ENCODE measurements at places on chromosomes 2 and 18. TPM values are rescaled to one million over a fixed set of nuclear protein-coding genes. Genes with fewer than 3 reads are reported as not detected.
A peak's percentile ranks its signal among the peaks of the same experiment; 100 is the strongest.

ALLC gene
- polyA plus RNA-seq = not detected

DYNAP gene
- 0.13 TPM for polyA plus RNA-seq

TMEM247 gene
- polyA plus RNA-seq = not detected

LINC00305 gene
- polyA plus RNA-seq = not detected

ADD2 gene
- 34.6 TPM for polyA plus RNA-seq

C2orf15 gene
- polyA plus RNA-seq = 6.4 TPM

NAT8 gene
- not detected for polyA plus RNA-seq

CFAP210 gene
- 3.7 TPM for polyA plus RNA-seq

C1GALT1C1L gene
- polyA plus RNA-seq = 0.99 TPM

KATNAL2 gene
- polyA plus RNA-seq = 9.9 TPM

SP9 gene
- polyA plus RNA-seq = 0.14 TPM

RNU2-63P gene
- 2.8 TPM for polyA plus RNA-seq

CTAGE1 gene
- polyA plus RNA-seq = 0.05 TPM

DNA sequence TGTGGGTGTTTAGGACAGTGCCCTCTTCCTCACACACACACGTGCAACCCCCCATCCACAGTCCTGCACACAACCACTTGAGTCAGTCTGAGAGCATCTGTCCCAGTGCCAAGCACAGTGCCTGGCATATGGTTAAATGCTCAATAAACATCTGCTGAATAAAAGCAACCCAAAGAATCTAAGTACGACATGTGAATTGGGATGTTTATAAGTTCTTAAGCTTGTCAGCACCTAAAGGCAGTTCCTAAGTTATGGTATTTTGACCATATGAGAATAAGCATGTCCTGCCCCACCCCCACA lies 37.8 kb downstream of the CAPN13 start:
- DNase-seq = no peak

GRCh38 chr2:23073671-23074070 lies 311.3 kb upstream of the KLHL29 start:
- no peak for DNase-seq

GRCh38 chr2:152815634-152816257 lies 97.3 kb downstream of the ARL6IP6 start:
- DNase-seq = no peak

- DNase-seq = no peak
Observed at GRCh38 chr18:48937869-48938750, 12.7 kb downstream of the SMAD7 start.

DNA sequence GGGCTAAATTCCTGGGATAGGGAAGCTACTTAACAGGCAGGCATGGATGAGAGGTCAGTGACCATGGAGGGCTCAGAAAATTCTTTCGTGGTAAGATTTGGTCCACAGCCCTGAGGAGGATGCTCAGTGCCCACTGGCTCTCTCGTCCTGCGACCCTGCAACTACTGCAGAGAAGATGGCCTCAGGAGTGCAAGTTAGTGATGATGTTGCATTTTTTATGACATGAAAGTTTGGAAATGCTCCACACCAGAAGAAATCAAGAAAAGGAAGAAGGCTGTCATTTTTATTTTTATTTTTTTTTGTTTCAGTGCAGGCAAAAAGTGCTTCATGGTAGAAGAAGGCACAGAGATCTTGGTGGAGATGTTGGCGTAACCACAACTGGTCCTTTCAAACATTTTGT lies 238.6 kb upstream of the PARD3B start:
- DNase-seq = no peak

GRCh38 chr2:75523313-75524275 lies 37.1 kb downstream of the EVA1A start:
- DNase-seq = no peak

GRCh38 chr2:182245963-182246362 lies 180.9 kb downstream of the PDE1A start:
- DNase-seq = no peak

DNA sequence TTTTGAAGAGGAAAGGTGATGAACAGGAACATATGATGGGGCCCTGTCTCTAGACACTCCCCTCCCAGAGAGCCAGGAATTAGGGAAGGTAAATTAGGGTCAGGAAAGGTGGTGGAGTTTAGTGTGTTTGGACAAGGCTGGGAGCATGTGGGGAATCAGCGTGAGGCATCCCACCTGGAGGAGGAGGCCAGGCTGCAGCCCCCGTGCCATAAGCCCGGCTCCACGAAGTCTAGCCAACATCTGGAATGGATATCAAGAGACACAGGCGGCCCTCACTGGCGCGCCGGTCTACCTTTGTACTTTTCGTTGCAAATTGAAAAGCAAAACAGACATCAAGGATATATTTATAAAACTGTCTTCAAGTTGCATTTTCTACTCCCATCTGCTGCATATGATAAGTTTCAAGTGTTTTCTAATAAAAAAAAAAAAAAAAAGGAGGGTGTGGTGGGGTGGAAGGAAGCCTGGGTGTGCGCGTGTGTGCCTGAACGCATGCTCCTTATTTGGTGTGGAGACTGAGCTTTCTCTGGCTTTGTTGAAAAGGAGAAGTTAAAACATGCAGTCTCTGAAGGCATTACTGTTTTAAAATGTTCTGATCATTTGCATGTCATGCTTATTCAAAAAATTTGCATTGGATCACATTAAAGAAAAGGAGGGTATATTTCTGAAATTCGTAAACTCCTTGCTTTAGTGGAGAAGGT lies 546.7 kb upstream of the ID2 start:
- no peak for DNase-seq

DNA sequence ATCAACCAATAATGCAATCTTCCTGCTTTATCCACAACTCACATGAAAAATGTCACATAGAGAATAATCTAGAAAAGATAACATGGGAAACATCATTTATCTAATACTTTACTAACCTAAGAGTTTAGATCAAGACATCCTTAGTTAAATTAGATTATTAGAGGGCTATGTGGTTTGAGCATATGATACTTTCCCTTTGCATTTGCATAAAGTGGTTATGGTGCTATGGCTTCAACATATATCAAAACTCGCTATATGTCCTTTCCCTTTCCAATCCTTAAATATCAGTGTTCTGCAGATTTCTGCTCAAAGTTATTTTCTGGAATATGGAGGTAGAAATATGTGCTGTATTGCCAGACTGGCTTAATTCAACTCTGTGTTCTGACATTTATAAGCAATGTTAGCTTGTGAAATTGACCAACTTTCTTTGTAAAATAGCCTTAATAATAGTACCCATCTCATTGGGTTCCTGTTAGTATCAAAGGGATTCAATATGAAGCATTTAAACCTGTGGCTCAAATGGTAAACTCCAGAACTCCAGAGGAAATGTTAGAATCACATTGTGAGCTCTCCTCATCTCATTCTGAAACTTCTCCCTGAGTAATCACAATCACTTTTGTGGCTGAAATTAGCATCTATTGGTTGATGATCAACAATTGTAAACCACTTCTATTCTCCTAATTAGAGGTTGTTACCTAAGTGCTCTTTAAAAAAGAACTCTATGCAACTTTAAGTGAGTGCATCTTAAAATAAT lies 1089.9 kb upstream of the SLC39A10 start:
- DNase-seq = no peak

- no peak for DNase-seq
Observed at GRCh38 chr2:8026381-8026780, 655.5 kb upstream of the ID2 start.

DNA sequence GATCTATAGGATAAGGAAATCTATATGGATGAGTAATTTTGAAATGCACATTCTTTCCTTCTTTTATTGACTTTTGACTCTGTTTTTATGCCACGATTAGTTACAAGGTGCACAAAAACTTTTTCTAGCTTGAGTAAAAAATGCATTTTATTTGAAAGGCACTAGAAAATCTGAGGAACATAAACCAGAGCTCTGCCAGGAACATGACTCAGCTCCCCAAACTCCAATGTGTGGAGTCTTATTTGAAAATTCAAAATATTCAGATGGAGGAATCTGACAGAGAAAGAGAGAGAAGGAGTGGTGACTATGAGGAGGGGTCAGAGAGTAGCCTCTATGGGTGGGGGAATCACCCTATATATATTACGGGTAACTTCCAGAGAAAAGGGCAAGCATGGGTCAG lies 231.0 kb downstream of the DCC start:
- DNase-seq = no peak

- no peak for DNase-seq
Observed at GRCh38 chr2:160608599-160608998, 115.0 kb upstream of the RBMS1 start.

DNA sequence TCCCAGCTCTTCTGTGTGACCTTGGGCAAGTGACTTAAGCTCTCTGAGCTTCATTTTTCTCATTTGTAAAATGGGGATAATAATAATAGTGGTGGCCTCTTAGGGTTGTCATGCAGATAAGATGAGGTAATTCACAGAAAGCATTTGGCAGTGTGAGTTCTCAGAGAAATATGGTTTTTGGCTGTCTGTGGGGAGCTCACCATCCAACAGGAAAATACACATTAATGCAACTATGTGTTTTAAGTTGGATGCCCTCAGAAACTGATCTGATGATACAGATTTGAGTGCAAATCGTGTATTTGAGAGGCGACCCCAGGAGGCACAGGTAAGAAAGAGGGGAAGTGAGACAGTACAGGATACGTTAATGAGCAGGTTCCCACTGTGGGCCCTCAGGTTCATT lies 56.1 kb upstream of the SPRED2 start:
- no peak for DNase-seq

- peak; percentile 60 for DNase-seq
Observed at GRCh38 chr2:72130659-72131360, 16.9 kb downstream of the CYP26B1 start.

DNA sequence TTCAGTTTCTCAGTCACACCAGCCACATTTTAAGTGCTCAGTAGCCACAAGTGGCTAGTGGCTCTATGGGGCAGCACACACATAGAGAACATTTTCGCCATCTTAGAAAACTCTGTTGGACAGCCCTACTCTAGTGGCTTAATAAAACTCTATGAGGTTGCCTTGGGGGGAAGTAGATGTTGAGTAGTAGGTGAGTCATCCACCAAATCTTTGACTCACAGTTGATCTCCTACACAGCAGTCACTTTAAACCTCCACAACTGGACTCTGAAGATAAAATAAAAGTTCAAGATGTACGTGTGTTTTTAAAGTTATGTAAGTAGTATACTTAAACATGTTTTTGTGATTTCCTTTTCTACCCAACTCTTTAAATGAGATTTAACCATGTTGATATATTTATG lies 379.0 kb downstream of the SETBP1 start:
- no peak for DNase-seq

GRCh38 chr18:58580078-58580477 lies 48.8 kb downstream of the ALPK2 start:
- DNase-seq = no peak

DNA sequence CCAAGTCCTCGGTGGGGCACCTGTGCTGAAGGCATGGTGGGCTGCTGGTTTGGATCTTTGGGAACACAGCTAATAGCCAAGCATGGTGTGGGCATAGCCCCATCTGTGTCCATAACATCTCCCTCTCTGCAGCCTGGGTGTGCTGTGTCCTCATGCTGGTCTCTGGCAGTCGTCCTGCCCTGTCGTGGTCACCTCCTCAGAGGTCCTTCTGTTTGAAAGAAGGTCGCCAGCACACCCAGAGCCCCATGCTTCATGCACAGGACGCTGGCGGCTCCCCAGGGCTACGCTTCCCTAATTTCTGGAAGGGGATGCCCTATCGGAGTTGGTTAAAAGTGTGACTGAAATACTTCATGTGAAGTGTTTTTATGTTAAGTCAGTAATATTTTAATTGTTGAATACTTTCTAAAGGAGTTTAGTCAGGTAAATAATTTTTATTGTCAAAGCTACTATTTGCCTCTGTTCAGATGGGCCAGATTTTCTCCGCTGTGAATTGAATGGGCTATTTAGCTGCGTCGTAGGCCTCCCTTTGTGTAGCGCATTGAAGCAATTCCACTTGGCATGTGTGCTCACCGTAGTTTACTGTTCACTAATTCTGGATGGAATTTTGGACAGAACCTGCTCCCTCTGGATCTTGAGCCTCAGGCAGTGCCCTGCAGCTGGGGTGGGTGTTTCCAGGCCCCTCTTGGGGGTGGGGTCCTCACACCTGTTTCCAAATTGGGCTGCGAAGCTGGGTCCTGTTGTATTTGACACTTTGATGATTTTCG lies 81.9 kb downstream of the WDSUB1 start:
- no peak for DNase-seq

- DNase-seq = no peak
Observed at GRCh38 chr2:71830497-71831192, 317.0 kb downstream of the CYP26B1 start.

- no peak for DNase-seq
Observed at GRCh38 chr2:114089636-114090319, 199.9 kb downstream of the ACTR3 start.

DNA sequence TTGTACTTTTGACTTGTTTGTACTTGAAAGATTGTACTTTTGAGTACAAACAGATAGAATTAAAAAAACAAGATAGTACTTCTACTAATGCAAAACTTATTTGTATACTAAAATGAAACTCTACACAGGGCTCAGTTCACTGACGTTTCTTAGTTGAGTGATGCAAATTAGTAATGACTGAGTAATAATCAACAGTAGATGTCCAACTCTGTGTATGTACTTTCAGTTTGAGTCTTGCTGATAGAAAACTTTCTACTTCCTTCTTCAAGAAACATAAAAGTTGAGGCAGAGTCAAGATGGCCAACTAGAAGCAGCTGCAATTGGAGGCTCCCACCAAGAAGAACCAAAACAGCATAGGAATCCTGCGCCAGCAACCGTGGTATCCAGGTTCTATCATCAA lies 585.0 kb downstream of the NR4A2 start:
- no peak for DNase-seq

DNA sequence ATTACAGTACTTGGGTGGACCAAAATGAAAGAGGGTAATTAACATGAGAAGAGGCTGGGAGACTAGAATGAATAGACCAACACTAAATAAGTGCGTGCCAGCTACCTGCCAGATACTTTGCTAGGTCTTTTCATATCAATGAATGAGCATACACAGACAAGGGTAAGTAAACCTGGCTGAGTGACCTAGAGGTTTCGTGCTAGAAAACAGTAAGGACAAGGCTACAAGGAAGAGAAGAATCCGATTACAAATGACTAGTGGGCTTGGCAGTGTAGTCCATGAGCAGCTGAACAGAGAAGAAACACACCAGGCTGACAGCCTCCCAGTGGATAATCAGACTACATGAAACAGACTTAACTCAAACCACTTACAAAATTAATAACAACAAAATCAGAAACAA lies 64.6 kb downstream of the THADA start:
- DNase-seq = peak; percentile 5
